Epithelial cell of prostate (primary cell): ENCODE measurements at places on chromosomes 2 and 18.

DNA sequence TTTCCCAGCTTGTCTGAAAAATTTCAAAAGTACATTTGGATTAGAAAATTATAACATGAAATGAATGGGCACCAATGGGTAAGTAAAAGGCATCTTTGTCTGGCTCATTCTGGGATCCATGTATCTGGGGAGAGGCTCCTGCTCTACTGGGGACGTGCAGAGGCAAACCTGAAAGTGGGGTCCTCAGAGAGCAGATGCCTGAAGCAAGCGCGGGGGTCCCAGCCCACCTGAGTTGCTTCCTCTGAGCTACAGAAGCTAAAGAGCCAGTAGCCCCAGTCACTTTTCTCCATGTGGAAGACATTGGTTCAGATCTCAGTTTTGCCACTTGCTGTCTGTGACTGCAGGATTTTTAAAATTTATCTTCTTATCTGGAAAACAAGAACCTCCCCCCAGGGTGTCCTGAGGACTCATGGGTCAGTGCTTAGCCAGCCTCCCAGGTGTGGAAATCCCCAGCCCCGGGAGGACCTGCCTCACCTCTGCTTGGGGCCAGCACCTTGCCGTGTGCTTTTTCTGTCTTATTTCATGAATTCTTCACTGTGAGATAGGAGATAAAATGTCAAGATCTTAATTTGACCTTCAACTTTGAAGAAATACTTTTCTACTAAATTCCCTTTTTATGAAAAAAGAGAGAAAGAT lies 25.1 kb upstream of the ODC1 start:
- no peak for DNase-seq

- DNase-seq, result no peak
Measured at GRCh38 chr18:65835881-65836280, 85.1 kb downstream of the CDH7 start.

GRCh38 chr2:230898016-230898712 lies 26.9 kb downstream of the GPR55 start:
- no peak for DNase-seq

- no peak for DNase-seq
Measured at GRCh38 chr18:76467371-76468190, 27.5 kb downstream of the ZNF516 start.

DNA sequence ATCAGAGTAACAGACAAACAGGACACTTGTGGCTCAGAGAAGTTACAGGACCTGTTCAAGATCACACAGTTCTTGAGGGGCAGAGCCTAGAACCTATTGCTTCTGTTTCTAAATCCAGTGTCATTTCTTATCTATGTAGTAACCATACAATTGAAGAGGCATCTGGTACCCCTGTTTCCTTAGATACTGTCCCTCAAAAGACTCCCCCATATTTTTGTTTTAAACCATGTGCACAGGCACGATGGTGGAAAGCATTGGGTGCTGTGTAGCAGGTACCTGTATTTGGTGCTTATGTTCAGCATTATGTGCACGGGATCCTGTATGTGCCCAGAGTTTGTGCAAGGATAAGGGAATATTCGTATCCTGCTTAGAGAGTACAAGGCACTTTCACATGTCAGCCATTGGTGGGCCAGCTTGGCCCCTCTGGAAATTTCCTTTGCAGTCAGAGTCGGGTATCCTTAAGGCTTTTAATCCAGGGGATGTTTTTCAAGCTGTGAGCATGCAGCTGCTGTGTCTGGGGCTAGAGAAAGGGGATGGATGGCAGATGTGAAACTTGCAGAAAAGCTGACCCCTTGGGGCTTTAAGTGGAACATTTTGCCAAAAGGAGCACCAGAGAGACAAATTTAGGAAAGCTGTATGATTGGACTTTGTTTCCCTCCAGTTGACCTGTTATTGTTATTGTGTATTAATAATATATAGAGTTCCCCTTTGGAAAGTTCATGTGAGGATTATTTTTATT lies 2.1 kb downstream of the LBH start:
- no peak for DNase-seq

DNA sequence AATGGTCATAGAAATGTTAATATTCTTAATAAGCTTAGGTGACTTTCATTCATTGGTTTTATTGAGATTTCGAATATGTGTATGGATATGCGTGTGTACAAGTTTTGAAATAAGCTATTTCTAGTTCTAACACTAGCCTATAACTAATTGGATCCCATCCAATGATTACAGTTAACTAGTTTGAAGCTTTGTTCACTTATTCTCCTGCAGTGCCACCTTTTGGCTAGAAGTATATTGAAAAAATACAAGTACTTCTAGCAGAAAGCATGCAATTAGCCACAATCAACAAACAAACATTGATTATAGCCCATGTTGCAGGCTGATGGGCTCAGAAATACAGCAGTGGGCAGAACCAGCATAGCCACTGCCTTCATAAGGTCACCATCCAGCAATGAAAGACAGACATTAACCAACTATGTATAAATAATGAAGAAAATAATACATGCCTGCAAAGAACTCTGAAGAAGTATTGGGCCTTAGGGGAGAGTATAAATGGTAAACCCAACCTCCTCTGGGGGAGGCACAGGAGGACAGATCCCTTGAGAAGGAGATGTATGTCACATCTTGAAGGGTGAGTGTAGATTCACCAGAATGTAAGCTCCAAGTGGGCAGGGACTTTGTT lies 5.1 kb upstream of the PIEZO2 start:
- DNase-seq, result no peak

DNA sequence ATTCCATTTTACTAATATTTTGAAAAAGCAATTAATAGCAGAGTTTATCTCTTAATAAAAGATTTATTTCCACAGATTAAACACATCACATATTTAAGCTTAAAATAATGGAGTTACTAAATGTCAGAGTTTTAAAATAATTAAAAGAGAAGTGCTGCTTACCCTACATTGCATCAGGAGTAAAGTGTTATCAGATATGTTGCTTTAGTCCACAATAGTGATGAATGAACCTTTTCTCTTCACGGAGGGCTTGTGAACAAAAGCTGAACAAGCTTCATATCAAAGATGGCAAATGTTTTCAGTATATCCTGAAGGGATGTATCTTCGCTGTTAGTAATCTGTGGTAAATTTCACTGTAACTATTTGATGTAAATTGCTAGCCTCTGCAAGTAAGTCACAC lies 69.4 kb upstream of the TTC27 start:
- no peak for DNase-seq

- no peak for DNase-seq
Measured at GRCh38 chr2:235640377-235640776, 146.5 kb downstream of the AGAP1 start.

DNA sequence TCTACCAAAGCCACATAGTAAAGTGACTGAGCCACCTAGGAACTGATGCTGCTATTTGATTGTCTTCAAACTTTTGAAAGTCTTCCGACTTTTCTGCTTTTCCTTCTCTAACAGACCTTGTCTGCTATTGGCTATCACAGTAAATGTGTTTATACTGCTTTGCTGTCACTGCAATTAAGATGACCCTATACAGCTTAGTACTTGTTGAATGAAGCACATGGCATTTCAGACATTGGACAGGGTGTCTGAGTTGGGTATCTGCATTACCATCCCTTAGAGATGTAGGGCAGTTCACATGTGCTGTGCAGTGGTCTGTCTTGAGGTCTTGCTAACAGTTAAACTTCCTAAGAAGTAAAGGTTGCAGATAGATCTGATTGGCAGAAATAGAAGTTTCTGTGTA lies 3.6 kb downstream of the WDR43 start:
- no peak for DNase-seq

DNA sequence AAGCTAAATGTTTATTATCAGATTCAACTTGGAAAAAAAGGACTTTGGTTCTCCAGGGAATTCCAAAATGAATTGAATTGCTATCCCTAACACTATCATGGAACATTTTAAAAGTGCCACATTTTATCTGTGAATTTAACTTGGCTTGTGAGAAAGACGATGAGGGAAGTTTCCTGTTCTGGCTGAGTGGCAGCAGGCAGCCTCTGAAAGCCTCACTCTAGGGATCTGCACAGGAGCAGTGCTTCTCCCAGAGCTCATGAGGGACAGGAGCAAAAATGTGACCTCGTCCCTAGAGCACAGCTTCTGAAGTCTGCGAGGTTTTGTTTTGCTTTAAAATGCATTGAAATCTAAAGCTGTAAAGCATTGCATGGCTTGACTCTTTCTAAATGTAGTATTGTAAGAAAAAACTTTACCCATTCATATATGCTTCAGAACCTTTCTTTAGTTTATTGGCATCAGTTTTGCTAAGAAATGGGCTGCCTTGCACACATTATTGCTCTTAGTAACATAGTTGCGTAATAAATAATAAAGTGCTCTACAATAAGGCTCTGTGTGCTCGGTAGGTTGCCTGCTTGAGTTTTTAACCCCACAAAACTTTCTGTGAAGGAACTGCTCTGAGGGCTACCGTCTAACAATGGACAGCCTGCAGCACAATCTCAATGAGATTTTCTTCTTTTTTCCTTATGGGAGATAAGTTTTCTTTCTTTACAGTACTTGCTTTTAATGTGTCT lies 136.2 kb upstream of the CDCA7 start:
- DNase-seq, result no peak

DNA sequence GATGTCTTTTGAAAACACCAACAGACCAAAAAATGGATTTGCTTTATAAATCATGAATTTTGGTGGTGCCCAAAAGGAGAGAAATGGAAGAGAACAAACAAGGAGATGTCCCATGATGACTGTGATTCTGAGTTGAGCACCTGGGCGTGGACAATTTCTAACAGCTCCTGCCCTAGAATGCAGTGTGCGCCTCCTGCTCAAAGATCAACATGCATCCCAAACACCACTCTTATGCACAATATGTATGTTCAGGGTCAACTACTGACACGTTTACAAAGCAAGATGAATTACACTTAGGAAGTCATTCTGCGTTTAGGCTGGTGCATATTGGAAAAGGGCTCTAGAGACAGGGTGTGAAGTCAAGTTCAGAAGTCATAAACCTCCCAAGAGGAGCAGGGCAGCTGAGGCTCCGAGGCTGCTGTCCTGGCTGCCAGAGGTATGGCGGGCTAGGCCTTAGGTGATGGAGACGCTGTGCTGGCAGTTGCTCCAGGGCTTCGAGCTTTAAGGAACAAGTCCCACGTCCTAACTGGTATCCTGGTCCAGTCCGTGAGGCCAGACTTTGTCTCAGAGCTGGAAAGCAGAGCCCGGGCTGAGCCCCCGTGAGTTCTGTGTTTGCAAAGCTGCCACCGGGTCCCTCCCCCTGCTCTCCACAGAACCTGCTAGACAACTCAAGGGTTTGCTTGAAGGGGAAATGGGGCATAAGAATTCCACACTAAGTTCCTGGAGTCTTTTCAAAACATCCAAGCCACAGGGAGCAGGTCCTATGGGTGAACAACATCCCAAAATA lies 74.0 kb downstream of the ZNF516 start:
- DNase-seq, result no peak

DNA sequence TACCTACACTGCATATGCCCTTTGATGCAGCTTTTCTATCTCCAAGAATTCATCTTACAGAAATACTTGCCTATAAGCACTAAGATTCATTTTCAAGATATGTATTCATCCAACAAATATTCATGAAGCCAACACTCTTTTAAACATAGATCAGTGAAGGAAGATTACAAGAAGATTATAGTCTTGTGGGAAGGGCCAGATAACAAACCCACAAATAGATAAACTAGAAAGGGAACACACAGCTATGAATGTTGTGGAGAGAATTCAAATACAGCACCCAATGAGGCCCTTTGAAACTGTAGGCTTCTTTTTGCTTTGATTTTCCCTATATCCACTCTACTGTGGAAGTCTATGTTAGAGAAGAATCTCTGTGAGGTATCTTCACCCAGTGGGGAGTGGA lies 186.7 kb upstream of the RBMS1 start:
- no peak for DNase-seq
